ENCODE measurements at places on chromosomes 3 and 15.

GRCh38 chr3:39295184-39295775, 15.4 kb upstream of the CX3CR1 start:
- DNase-seq, result no peak

- no peak for DNase-seq
These were observed 30.7 kb upstream of the MGA start for GRCh38 chr15:41629463-41629862.

DNA sequence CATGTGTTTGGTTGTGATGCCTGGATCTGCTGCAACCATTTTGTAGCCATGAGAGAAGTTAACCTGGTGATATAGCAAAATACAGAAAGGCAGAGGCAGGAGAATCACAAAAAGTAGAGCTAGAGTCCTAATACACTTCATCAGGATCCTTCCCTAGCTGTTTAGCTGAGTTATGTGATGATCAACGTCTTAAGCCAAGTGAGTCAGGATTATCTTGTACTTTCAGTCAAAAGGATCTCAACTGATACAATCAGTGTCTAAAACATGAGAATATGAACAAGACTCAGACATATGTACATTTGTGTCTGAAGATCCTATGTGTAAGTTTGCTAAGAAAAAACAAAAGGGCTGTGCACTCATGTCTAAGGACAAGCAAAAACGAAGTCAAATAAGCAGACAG, 236.9 kb downstream of the NTRK3 start:
- DNase-seq, result no peak

DNA sequence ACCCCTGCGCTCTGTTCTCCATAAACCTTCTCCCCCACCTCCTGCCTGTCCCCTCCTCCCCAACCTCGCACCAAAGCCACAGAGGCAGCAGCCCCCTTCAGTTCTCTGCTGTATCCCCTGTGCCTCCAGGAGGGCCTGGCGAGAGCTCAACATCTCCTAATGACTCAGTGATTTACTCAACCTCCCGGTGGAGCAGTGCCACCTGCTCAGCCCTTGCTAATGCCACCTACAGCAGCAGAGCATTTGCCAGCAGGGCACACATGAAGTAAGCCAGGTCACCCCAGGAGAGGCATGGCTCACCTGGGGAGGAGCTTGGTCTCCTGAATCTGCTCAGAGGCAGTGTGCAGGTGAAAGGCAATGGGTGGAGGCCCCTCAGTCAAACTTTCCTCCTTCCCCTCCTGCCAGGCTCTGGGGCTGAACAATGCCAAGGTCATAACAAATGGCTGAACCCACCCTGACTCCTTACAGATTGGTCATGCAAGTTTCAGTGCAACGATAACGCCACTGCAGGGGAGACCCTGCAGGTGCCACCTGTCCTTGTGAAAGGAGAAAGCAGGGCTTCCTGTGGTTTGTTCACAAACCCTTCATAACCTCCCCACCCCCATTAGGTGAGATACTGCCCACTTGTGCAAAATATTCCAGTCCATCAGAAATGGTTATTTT, 19.8 kb downstream of the TRPM1 start:
- DNase-seq, result no peak

- no peak for DNase-seq
These were observed 170.4 kb downstream of the P3H2 start for GRCh38 chr3:189950258-189950657.

DNA sequence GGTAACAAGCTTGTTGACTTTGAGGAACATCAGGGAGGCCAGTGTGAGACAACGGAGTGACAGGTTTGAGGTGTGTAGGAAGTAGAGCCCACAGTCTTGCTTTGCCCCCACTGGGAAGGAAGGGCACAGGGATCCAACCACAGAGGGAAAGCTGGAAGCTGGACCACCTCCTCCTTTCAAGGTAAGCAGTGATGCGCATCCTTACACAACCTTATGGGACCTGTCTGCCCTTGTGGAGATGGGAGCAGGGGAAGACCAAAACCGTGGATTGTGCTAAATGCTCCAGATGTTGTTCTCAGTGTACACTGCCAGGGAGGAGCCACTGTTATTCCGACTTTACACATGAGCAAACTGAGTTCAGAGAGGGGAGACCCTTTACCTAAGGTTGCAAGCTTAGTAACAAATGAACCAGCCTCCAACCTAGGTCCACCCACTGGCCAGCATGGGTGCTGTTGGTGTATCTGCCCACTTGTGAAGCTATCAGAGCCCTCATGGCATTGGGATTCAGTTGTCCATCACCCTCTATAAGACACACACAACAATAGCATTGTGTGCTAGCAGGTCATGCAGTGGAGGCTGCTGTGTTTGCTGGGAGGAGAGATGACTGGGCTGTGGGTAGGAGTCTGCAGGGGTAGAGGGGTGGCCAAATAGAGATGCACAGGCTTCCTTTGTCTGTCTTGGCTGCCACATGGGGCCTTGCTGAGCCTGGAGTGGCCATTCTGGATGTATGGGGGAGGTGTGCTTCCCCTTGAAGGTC, 586 bp upstream of the LSMEM2 start:
- DNase-seq, result no peak

- DNase-seq, result no peak
These were observed 5.1 kb downstream of the ZDHHC23 start for GRCh38 chr3:113952921-113953320.

DNA sequence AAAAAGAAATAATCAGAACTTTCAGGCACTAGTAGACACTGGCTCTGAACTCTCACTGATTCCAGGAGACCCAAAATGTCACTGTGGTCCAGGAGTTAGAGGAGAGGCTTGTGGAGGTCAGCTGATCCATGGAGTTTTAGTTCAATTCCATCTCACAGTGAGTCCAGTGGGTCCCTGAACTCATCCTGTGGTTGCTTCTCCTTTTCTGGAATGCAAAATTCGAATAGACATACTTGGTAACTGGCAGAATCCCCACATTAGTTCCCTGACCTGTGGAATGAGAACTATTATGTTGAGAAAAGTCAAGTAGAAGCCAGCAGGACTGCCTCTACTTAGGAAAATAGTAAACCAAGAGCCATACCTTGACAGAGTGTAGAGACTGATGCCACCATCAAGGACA, 87.3 kb upstream of the OXTR start:
- DNase-seq, result no peak

- no peak for DNase-seq
These were observed 354.2 kb upstream of the TBL1XR1 start for GRCh38 chr3:177551431-177551836.

GRCh38 chr3:183583331-183584245, 28.1 kb upstream of the KLHL6 start:
- no peak for DNase-seq

DNA sequence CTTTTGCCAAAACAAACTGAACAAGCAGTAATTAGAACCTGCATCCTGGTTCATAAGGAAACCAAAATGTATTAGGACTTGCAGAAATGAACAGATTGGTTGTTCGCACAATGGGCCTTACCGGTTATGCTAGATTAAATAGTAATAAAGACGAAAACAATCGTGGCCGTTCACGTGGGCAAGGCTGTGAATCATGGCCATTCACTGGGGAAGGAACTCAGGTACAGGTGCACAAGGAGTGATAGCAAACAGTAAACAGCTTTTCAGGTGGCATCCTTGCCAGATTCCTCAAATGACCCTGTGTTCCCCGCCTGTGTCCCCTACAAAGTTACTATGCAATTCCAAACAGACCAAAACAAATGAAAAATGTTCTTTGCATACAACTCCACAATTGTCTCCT, 8.2 kb downstream of the LRIG1 start:
- DNase-seq, result no peak

DNA sequence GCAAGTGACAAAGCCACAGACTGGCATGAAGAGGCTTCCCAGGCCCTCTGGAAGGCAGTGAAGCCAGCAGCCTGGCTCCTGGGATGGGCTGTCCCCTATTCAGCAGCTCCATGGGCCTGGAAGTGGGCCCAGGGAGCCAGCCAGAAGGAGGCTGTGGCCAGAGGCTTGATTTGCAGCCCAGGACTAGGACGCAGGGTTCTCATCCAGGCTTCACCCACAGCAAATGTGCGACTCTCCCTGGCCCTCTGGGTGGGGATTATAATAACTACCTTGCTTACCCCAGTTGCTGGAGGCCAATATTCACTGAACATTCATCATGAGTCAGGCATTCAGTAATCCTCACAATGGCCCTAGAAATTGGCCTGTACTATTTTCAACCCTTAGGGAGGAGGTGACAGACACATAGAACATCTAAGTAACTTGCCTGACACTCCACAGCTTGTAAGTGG, 24.6 kb upstream of the SRP14 start:
- DNase-seq, result no peak

DNA sequence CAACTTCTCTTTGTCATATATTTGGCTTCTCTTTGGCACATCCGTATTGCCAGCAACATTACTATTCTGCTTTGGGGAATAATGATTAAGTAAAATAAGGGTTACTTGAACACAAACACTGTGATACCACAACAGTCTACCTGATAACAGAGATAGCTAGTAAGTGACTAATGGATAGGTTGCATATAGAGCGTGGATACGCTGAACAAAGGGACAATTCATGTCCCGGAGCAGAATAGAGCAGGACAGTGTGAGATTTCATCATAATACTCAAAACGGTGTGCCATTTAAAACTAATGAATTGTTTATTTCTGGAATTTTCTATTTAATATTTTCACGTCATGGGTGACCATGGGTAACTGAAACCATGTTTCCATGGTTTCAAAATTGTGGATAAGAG, 54.1 kb downstream of the SCN5A start:
- no peak for DNase-seq

DNA sequence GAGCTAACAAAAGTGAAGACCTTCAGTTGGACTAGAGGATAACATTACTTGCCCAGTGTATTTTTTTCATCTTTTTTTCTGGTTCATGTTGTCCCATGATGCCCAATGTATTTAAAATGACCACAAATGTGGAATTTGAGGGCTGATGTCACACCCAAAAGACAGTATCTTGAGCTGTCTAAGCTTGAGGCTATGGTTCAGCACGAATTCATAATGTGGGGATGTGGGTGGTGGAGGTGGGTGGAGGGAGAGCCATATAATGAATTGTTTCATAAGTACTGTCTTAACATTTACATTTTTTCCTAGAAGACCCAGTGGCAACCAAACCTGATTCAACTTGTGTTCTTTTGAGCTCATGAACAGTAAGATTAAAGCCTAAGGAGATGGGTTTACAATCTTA, 37.5 kb downstream of the CHAC1 start:
- DNase-seq, result no peak

DNA sequence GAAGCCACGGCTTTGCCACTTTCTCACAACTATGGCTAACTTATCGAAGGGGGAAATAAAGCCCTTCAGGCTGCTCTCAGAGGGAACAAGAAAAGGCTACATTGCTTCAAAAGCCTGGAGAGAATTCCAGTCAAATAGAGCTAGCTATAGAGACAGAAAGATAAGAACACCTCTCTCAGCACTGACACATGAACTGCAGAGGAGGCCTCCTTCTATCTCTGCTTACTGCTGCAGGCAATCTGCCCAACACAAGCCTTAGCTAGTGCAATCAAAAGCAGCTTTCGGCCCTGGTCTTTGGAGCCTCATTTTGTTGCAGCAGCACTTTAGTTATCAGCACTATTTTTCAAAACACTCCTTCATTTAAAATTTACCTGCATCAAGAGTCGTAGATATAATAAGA, 118.4 kb upstream of the ROBO1 start:
- DNase-seq, result no peak

DNA sequence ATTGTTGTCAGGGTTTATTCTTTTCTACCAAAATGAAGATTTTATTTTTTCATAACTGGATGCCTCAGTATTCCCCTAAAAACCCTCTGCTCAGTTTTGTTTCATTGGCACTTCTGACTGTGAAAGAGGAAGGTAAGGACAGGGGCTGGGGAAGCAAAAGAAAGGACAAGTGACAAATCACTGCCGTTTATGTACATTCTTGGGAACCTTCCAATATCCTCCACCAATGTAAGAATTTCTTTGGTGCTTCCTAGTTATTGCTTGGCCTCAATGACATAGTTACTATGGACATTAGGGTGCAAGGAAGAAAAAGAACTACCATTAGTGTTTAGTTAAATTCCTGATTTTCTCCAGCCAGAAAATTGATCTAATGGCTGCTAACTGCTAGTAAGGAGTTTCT, 131.0 kb upstream of the C15orf61 start:
- no peak for DNase-seq

DNA sequence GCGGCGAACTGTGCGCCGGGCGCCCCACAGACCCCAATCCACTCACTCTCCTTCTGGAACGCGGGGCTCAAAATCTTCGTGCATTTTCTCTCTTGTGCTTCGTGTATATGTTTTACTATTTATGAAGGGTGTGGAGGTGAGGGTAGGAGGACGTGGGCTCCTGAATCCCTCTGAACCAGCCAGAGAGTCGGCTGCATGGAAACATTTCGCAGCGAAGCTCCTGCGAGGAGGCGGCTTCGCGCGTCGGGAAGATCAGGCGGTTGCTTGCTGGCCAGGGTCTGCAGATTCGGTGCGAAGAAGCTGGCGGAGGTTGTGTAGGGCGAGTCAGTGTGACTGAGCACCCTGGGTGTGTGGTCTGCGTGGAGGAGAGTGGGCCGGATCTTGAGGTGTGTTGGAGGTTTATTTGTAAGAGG, 1.1 kb downstream of the CNTN4 start:
- no peak for DNase-seq

DNA sequence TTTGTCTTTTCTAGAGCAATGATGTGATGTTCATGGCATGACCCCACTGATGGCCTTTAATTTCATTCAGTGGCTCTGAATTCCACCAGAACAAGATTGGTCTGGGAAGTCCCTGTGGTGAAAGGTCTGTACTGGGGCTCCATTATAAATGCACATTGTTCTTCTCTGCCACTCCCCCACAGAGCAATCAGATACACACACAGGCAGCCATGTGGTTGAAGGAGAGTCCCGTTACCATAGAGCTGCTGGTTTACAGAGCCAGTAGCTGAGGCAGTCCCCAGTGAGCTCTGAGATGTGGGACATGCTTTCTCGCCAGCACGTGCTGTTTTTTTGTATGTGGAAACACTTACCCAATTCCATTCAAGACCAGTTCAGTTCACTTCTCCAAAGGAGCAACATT, 172.7 kb upstream of the TRIM42 start:
- no peak for DNase-seq

DNA sequence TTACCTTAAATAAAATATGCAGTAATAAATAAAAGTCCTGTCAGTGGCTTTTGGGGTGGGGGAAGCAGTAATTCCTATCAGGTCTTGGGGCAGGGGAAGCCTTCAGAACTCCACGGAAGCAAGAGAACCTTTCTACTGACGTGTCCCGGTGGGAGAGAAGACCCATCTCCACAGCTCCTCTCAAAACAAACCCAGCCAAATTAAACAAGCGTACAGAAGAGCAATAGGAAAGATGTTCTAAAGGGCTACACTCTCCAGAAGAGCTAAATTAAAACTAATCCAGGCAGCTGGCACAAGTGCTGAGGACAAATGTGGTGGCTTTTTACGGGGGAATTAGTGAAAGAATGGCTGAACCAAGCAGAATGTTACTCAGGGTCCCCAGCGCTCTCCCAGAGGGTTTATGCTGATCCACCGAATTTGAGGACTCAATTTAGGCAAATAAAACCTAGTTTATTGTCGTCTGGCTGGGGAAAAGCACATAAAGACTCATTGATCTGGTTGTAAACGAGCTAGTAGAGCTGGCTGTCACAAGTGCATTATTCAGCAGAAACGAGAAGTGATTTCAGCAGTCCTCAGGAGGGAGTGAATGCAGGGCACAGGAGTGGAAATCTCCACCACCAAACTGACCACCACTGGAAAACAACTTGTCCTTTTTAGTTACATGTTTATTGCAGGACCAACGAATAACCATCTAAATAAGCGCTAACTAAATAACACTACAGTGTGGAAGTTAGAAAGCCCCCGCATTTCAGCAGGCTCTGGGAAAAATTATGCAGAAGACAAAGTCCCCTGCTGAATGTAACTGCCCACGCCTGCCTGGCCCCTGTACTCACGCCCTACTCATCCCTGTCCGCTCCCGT, 13.5 kb downstream of the BFSP2 start:
- no peak for DNase-seq

- no peak for DNase-seq
These were observed 70.2 kb upstream of the BFSP2 start for GRCh38 chr3:133329626-133330025.
